ENCODE measurements at places on chromosomes 7 and 10. TPM values are rescaled to one million over a fixed set of nuclear protein-coding genes. Genes with fewer than 3 reads are reported as not detected.
A peak's percentile ranks its signal among the peaks of the same experiment; 100 is the strongest.

GRCh38 chr7:1674161-1675035 is 4.3 kb downstream of the ELFN1 start:
- H3K27ac ChIP-seq: no peak overlapping the region
- no peaks in the 10 kb centered on the region for H3K36me3 ChIP-seq
- no peak overlapping the region for H3K4me3 ChIP-seq
- H3K27me3 ChIP-seq: peaks cover 12% of the 10 kb centered on the region
- H3K4me1 ChIP-seq: no peaks in the 10 kb centered on the region

- peaks cover 3% of the 10 kb centered on the region for H3K27me3 ChIP-seq
- no peaks in the 10 kb centered on the region for H3K4me1 ChIP-seq
- H3K4me3 ChIP-seq: no peak overlapping the region
- peaks cover 2% of the 10 kb centered on the region for H3K36me3 ChIP-seq
Observed at GRCh38 chr10:130036296-130037065, 72.4 kb upstream of the EBF3 start.

Gene SFTPD
- not detected for total RNA-seq

Gene GRID2IP
- 2.6 TPM for total RNA-seq

DNA sequence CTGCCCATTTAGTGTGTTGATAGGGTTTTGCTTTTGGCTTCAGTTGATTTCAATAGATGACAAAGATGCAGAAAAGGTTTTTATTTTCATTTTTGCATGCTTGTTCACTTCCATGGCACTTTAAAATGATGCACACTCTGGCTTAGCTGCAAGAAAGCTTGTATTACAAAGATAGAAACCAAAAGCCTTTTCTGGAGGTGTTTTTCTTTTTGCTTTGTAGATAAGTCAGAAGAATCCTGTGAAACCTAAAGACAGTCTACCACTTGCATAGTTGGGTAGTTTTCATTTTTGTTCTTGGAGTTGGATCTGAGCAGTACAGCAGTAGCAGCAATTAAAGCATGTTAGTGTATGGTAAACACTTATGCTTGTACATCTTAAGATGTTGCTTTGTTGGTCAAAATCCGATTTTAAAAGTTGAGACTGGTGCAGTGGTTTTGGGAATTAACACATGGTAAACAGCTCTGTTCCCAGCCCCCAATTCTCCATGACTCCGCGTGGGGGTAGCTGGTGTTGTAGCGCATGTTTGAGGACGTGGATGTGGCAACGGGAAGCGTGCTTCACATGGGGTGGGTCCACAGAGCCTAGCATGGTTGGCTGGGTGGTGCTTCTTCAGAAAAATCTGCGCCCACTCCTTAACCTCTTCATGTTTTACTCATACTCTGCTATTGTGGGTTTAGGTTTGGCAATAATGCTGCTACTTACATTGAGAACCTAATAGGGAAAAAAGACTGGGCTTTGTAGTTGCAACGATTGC is 19.8 kb downstream of the CCNY start:
- no peaks in the 10 kb centered on the region for H3K27me3 ChIP-seq
- peak overlapping the region; percentile 57 for H3K27ac ChIP-seq
- no peak for DNase-seq
- no peaks in the 10 kb centered on the region for H3K36me3 ChIP-seq
- peak overlapping the region; percentile 57 for H3K4me3 ChIP-seq
- peaks cover 80% of the 10 kb centered on the region for H3K4me1 ChIP-seq

- no peak overlapping the region for H3K27ac ChIP-seq
- H3K4me3 ChIP-seq: no peak overlapping the region
- no peaks in the 10 kb centered on the region for H3K4me1 ChIP-seq
Observed at GRCh38 chr7:111312966-111313365, 222.0 kb downstream of the LRRN3 start.

Data from naive thymus-derived CD8-positive, alpha-beta T cell (primary cell).